ENCODE measurements at places on chromosomes 7 and 10. TPM values are rescaled to one million over a fixed set of nuclear protein-coding genes. Genes with fewer than 3 reads are reported as not detected.

DNA sequence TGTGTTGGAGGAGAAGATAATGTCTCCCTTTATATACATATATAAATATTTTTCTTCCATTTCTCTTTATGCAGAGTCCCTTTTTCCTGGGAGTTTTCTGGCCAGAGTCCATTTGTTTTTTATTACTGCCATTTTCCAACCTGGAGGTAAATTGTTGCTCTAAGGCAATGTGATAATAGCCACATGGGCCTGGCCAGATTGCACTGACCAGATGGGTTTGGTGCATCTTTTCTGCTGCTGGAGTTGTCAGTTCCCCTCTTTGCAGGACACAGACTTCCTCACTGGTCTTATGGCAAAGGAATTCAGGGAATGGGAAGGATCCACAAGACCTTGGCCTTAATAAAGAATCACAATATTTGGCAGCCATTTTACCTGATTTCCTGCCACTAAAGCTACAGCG is 254.9 kb downstream of the SORCS3 start:
- no peak for DNase-seq
- H3K27ac ChIP-seq = no peak overlapping the region
- no peaks in the 10 kb centered on the region for H3K27me3 ChIP-seq

DNA sequence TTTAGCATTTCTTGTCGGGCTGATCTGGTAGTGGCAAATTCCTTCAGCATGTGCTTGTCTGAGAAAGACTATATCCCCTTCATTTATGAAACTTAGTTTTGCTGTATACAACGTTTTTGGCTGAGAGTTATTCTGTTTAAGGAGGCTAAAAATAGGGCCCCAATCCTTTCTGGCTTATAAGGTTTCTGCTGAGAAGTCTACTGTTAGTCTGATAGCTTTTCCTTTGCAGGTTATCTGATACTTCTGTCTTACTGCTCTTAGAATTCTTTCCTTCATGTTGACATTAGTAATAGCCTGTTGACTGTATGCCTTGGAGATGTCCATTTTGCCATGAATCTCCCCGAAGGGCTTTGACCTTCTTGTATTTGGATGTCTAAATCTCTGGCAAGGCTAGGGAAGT is 9.9 kb downstream of the CASP7 start:
- no peak overlapping the region for H3K27ac ChIP-seq
- DNase-seq = no peak
- H3K27me3 ChIP-seq = no peaks in the 10 kb centered on the region
- no peak overlapping the region for H3K4me3 ChIP-seq

- H3K4me1 ChIP-seq = no peaks in the 10 kb centered on the region
- H3K27ac ChIP-seq = no peak overlapping the region
- H3K27me3 ChIP-seq = no peaks in the 10 kb centered on the region
- no peak overlapping the region for H3K4me3 ChIP-seq
- DNase-seq = no peak
- no peaks in the 10 kb centered on the region for H3K36me3 ChIP-seq
Measured at GRCh38 chr7:7704867-7705266, 13.5 kb downstream of the RPA3 start.

DNA sequence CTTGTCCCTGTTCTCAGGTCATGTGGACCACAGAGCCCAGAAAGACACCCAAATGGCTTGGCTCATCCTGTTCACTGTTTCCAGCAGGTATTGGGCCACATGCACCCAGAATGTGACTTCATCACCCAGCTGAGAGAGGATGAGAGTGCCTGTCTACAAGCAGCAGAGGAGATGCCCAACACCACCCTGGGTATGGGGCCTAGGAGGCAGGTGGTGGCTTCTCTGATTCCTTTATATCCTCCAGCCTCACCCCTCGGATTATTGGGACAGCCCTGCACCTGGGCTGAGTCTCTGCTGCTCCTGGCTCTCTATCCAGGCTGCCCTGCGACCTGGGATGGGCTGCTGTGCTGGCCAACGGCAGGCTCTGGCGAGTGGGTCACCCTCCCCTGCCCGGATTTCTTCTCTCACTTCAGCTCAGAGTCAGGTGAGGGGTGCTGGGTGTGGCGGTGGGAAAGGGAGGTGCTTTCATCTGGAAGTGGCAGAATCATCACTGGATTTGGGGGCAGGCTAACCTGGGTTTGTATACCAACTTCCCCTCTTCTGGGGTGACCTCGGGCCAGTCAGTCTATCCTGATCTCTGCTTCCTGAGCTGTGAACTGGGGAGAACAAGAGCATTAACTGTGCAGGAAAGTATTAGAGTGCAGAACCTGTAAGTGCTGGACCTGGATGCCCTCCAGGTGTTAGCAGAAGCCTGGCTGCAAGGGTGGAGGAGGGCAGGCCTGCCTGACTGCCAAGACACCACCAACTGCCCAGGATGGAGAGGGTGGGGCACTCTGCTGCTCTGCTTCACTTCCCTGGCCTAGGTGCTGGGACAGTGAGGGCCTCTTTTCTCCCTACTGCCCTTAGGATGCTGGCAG is 5.2 kb downstream of the GHRHR start:
- H3K36me3 ChIP-seq = no peaks in the 10 kb centered on the region
- H3K4me1 ChIP-seq = no peaks in the 10 kb centered on the region
- no peak overlapping the region for H3K4me3 ChIP-seq
- no peak for DNase-seq
- H3K27me3 ChIP-seq = no peaks in the 10 kb centered on the region
- no peak overlapping the region for H3K27ac ChIP-seq

DNA sequence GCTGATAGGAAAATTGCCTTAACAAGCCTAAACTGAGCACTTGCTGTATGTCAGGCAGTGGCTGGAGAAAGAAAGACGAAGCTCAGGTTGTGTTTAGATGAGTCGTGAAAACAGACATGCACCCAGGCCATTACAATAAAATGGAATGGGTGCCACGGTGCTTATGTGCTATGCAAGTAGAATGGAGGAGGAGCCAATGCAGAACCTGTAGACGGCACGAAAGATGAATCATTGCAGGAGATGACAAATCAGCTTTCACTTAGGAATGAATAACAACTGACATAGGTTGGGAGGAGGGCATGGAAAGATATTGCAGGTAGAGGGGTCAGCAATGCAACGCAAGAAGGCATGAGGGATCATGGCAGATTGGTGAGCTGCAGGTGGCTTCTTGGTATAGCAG is 61.2 kb upstream of the ARHGAP21 start:
- H3K27ac ChIP-seq = no peak overlapping the region
- H3K4me1 ChIP-seq = no peaks in the 10 kb centered on the region
- no peak for DNase-seq
- no peaks in the 10 kb centered on the region for H3K27me3 ChIP-seq
- no peaks in the 10 kb centered on the region for H3K36me3 ChIP-seq

- peak overlapping the region; percentile 82 for H3K27ac ChIP-seq
- DNase-seq = no peak
- H3K4me1 ChIP-seq = peaks cover 8% of the 10 kb centered on the region
- no peak overlapping the region for H3K4me3 ChIP-seq
- H3K27me3 ChIP-seq = no peaks in the 10 kb centered on the region
- no peaks in the 10 kb centered on the region for H3K36me3 ChIP-seq
Measured at GRCh38 chr10:121236621-121237020, 361.6 kb downstream of the FGFR2 start.

- H3K27me3 ChIP-seq = no peaks in the 10 kb centered on the region
- DNase-seq = no peak
- H3K4me3 ChIP-seq = no peak overlapping the region
- H3K27ac ChIP-seq = no peak overlapping the region
Measured at GRCh38 chr10:29415876-29416275, 127.0 kb downstream of the LYZL1 start.

GRCh38 chr7:37916673-37917660 is at the start of gene SFRP4:
Gene SFRP4, minus strand, starts transcription at chr7:37916817. Its CDS starts 280 bp downstream, at chr7:37916537.
- H3K4me1 ChIP-seq = peaks cover 24% of the 10 kb centered on the region
- peak within 1 kb of the TSS; percentile 6 for H3K27ac ChIP-seq
- H3K36me3 ChIP-seq = no peaks in the 10 kb centered on the region
- H3K4me3 ChIP-seq = peak within 1 kb of the TSS; percentile 14
- peak; percentile 35 for DNase-seq

DNA sequence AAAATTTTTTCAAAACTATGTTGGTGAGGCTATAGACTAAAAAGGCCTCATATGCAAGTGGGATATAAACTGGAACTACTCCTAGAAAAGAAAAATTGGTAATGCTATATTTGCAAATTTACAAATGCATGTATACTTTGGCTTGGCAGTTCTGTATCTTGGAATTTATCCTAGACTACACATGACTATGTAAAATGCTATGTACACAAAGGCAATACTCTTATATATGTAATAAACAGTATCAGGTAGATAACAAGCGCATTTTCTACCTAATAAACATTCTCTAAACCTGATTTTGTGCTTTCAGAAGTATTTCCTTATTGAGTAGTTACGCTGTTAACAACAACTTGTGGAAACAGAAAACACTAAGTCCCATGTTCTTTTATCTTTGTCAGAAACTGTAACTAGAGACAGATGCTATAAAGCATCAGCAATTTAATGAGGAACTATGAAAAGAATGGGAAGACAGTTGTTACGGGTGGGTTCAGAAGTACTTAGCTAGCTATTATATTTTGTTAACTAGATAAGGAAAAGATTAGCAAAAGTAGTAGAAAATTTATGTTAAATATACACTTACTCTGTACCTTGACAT is 107.8 kb downstream of the ARHGAP12 start:
- no peak for DNase-seq
- no peaks in the 10 kb centered on the region for H3K27me3 ChIP-seq
- H3K36me3 ChIP-seq = peaks cover 6% of the 10 kb centered on the region
- H3K27ac ChIP-seq = no peak overlapping the region
- H3K4me1 ChIP-seq = no peaks in the 10 kb centered on the region
- no peak overlapping the region for H3K4me3 ChIP-seq

- peaks cover 16% of the 10 kb centered on the region for H3K4me1 ChIP-seq
- no peak overlapping the region for H3K27ac ChIP-seq
- no peak for DNase-seq
- no peaks in the 10 kb centered on the region for H3K27me3 ChIP-seq
Measured at GRCh38 chr7:47764746-47765145, 182.8 kb upstream of the TNS3 start.

DNA sequence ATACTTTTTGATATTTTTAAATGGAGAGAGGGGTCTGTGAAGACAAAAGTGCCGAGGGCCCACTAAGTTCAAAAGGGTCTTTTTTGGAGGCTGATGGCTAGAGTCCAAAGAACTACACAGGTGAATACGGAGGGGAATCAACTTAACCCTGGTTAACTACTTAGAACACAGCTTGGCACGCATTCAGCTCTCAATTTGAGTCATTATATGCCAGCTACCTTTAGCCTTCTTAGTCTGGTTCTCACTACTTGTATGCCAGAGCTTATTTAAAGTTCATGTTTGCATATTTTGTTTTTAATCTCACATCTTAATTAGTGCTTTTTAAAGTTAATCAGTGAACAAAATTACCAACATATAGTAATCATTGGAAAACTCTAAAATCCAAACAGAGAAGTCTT is 80.8 kb downstream of the VWDE start:
- no peaks in the 10 kb centered on the region for H3K27me3 ChIP-seq
- H3K36me3 ChIP-seq = no peaks in the 10 kb centered on the region
- DNase-seq = no peak
- no peak overlapping the region for H3K4me3 ChIP-seq
- H3K27ac ChIP-seq = no peak overlapping the region
- no peaks in the 10 kb centered on the region for H3K4me1 ChIP-seq

Gene TRIM73
- 0.20 TPM for total RNA-seq

Gene RHEB
- total RNA-seq = 70.5 TPM

Gene VAX1
- not detected for total RNA-seq

Gene OPN4
- not detected for total RNA-seq

Gene MMP21
- total RNA-seq = 1.00 TPM
